ENCODE measurements at places on chromosomes 11 and 22.

DNA sequence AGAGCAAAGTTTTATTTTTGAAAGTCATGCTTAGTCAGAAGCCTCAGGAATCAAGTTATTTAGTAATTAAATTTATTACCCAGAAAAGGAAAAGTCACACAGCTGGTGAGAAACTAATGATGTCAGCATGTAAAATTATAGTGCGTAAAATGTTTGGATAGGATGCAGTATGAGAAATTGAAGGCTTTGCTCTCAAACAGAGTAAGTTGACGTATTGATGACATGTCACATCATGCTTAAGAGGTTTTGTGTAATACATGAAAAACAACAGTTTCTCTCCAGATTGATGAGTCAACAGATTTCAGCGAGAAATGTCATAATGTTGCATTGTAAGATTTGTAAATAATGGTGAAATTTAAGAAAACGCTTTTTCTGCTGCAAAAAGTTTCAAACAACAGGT lies 769.8 kb downstream of the METTL15 start:
- no peak for DNase-seq

GRCh38 chr22:45069925-45070324 lies 60.1 kb upstream of the PHF21B start:
- DNase-seq, result no peak

GRCh38 chr11:9753021-9753420 lies 89.1 kb downstream of the SWAP70 start:
- DNase-seq, result no peak

GRCh38 chr11:114846416-114846791 lies 168.1 kb downstream of the NXPE2 start:
- no peak for DNase-seq

DNA sequence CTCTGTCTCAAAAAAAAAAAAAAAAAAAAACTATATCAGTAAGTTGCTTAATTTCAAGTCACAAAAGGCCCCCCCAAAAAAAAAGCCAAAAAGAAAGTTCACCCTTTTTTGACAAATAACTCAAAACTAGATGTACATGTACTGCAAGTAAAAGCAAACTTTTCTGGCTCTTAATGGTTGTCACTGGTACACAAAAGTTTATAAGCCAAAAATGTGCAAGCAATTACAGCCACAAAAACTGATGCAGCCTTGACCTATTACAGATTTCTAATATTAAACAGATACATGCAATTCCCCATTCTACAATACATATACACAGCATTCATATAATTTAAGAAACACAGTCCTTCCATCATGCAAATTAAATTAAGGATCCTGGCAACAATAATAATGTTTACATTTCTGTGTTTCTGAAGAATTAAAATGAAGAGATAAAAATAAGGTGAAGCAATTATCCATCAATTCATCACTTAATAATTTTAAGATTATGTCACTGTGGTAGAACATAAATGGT lies 18.6 kb downstream of the PICALM start:
- no peak for DNase-seq

- no peak for DNase-seq
Measured at GRCh38 chr22:49382451-49382735, 445.3 kb downstream of the BRD1 start.

- no peak for DNase-seq
Measured at GRCh38 chr11:29879560-29879959, 137.3 kb downstream of the KCNA4 start.

DNA sequence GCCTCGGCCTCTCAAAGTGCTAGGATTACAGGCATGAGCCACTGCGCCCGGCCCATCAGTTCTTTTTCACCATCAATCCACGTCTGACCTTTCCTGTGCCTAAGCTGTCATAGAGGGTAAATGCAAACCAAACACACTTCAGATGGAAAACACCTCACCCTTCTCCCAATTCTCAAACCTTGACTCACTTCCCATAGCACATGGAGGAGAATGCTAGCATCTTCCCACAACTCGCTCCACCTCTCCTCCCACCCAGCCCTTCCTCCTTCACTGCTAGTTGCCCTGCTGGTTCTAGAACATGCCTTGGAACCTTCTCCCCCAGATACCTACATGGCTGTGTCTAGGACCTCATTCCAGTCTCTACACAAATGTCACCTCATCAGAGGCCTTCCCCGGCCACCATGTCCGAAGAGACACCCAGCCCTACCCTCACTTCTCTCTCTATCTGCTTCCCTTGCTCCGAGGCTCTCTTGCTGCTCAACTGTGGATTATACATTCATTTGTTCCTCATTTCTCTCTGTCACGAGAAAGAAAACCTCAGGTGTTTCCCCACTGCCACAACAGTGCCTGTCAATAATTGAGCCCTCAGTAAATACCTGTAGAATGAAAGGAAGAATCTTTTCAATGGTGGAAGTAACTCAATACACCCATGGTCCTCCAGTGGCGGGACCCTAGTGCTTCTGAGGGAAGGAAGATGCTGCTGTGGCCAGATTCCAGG lies 21.3 kb upstream of the NCF4 start:
- no peak for DNase-seq

DNA sequence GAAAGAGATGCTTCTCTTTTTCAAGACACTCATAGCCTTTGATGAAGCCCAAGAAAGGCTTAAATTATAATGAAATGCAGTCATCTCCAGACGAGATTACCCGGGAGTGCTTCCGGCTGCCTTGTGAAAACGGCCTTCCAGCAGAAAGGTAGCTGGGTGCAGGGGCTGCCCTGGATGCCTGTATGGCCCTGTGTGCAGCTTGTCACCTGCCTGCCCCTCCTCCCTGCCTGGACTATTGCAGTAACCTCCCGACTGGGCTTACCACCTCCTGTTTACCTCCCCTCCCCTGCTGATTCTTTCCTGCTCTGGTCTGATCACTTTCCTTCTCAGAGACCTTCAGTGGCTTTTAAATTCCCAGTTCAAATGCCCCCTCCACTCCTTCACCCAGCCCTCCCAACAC lies 126.4 kb upstream of the SYT13 start:
- no peak for DNase-seq

GRCh38 chr11:5684646-5685362 lies at the start of gene TRIM5:
TSS of gene TRIM5 (minus strand) at chr11:5685074. CDS start at chr11:5680177, 4,897 bp downstream.
- DNase-seq, result peak; percentile 62

DNA sequence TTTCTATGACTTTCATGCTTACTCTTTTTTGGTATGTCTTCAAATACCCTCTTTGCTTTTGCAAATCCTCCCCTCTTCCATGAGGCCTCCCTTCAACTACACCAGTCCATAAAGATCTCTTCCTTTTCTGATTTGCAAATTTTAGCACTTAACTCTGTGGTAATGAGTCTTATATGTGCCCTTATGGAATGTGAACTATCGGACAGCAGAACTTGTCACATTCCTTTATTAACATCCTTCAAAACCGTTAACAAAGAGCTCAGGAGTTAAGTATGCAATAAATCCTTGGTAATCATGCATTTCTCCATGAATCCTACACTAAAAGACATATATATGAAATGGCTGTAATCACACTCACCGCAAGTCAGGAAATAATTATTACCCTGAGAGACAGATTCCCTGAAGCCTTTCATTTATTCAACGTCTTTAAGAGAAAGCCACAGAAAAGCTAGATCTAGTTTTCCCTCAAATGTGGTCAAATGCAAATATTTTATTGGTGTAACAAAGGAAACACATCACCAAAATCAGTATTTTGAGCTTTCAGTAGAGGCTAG lies 7.4 kb downstream of the CLNS1A start:
- no peak for DNase-seq

- DNase-seq, result no peak
Measured at GRCh38 chr11:95456714-95457491, 225.9 kb upstream of the SESN3 start.

- no peak for DNase-seq
Measured at GRCh38 chr11:124310721-124311120, 3.0 kb downstream of the OR8D1 start.

GRCh38 chr11:4184163-4184916 lies 89.7 kb downstream of the RRM1 start:
- DNase-seq, result no peak

DNA sequence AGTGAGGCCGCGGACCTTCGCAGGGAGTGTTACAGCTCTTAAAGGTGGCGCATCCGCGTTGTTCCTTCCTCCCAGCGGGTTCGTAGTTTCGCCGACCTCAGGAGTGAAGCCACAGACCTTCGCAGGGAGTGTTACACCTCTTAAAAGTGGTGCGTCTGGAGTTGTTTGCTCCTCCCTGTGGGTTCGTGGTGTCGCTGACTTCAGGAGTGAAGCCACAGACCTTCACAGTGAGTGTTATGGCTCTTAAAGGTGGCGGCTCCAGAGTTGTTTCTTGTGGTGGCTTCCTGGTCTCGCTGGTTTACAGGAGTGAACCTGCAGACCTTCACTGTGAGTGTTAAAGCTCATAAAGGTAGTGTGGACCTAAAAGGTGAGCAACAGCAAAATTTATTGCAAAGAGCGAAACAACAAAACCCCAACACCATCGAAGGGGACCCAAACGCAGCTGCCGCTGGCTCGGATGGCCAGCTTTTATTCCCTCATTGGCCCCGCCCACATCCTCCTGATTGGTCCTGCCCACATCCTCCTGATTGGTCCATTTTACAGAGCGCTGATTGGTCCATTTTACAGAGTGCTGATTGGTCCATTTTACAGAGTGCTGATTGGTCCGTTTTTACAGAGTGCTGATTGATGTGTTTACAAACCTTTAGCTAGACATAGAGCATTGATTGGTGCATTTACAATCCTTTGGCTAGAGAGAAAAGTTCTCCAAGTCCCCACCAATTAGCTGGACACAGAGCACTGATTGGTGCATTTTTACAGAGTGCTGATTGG lies 1.2 kb upstream of the TMEM45B start:
- peak; percentile 55 for DNase-seq

DNA sequence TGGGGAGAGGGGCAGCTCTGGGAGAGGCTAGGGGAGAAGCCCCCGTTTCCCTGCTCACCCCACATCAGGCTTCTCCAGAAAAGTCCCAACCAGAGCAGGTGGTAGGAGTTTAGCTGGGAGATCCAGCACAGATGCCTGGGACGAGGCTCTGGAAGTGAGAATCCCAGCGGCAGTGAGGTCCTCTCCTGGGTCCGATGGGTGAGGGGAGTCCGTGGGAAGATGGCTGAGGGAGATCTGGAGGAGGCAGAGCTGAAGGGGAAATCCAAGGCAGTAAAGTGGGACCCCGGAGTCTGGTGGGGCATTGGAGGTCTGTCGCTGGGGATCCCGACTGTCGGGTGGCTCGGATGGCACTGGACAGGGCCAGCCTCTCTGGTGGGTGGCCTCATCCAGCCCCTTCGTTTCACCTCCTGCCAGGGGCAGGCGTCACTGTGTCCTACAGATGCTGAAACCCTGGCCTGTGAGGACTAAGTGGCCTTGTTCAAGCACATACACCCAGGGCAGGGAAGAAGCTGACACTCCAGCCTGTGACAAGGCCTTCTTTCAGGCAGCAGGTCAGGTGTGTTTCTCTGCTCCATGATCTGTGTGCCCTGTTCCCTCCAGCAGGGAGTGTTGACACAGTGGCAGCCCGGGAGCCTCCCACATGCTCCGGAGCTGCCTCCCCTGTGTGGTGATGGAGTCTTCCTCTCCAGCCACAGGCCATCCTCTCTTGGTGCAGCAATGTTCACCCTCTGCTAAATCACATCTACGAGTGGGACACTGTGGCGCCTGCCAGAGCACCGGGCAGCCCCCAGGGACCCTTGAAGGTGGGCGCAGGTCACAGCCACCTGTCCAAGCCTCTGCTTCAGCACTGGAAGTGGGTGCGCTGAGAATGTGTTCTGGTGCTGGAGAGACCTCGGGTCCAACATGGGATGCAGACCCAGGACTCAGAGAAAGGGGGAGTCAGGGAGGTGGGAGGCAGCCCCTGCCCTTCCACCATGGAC lies 850.8 kb downstream of the BRD1 start:
- no peak for DNase-seq

DNA sequence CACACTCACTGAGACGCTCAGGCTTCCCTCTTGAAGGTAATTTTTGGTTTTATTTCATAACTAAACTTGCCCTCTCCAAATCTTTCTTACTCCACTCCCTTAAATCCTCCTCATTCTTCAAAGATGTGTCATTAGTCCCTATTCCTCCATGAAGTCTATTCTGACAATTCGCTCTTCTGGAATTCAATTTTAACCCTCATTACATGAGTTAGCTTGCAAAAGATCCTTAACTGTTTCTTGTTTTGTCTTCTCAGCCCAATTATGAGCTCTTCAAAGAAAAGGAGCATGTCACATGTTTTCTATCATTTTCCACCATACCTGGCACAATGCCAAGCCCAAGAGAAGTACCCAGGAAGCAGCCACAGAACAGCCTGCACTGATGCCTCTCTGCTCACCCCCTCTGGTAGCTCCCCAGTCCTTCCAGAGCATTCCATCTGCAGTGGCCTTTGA lies 13.0 kb downstream of the GALNT18 start:
- no peak for DNase-seq

DNA sequence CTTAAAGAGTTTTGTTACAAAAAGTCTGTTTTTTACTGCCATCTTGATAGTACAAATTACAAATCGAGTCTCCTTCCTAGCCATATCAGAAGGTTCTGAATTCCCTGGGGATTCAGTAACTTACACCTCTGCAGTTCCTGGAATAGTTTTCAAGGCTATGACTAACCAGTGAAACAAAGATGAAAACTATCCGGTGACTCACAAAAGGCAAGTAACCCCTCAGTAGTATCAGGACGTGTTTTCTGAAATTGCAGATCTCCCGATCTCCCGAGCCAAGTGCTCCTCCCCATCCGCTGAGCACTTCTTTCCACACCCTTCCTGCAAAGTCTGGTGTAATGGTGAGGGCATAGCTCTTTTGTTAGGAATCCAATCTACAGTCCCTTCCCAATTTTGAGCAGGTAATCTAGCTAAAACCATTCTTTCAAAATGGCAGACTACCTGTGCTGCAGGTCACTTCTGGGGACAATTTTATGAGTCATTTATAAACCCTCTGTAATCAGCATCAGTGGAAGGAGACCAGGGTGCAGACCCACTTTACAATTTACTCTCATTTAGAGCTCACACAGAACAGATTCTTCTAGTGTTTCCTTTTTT lies 7.7 kb downstream of the E2F8 start:
- DNase-seq, result no peak

- no peak for DNase-seq
Measured at GRCh38 chr11:77049026-77049425, 14.8 kb downstream of the B3GNT6 start.

DNA sequence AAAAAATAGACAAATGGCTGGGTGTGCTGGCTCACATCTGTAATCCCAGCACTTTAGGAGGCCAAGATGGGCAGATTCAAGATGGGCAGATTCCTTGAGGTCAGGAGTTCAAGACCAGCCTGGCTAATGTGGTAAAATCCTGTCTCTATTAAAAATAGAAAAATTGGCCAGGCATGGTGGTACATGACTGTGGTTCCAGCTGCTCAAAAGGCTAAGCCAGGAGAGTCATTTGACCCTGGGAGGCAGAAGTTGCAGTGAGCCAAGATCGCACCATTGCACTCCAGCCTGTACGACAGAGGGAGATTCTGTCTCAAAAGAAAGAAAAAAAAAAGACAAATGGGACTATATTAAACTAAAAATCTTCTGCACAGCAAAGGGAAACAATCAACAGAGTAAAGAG lies 55.4 kb downstream of the USP35 start:
- no peak for DNase-seq

GRCh38 chr11:68992743-68993255 lies 12.0 kb upstream of the MRGPRD start:
- DNase-seq, result no peak
